Activated CD8-positive, alpha-beta memory T cell treated with anti-CD3 and anti-CD28 coated beads, Interleukin-2, amount 10 ng/mL, durations not matched to agents 7 days and 5 days (primary cell): ENCODE measurements at places on chromosomes 5 and 9. TPM values are rescaled to one million over a fixed set of nuclear protein-coding genes. Genes with fewer than 3 reads are reported as not detected.

Gene HSD17B3
- total RNA-seq = not detected

Gene OCLN
- total RNA-seq = 1.9 TPM

Gene OBP2B
- not detected for total RNA-seq

Gene ECM2
- total RNA-seq = not detected

Gene TAF11L4
- total RNA-seq = not detected

Gene FOXI1
- not detected for total RNA-seq

Gene CPEB4
- total RNA-seq = 15.8 TPM

Gene SPINK5
- total RNA-seq = not detected

Gene IL17B
- not detected for total RNA-seq

Gene SARDH
- total RNA-seq = 0.56 TPM
